ENCODE measurements at places on chromosomes 5 and 9.

- no peak for DNase-seq
Measured at GRCh38 chr9:121439711-121440664, 59.7 kb downstream of the GGTA1 start.

DNA sequence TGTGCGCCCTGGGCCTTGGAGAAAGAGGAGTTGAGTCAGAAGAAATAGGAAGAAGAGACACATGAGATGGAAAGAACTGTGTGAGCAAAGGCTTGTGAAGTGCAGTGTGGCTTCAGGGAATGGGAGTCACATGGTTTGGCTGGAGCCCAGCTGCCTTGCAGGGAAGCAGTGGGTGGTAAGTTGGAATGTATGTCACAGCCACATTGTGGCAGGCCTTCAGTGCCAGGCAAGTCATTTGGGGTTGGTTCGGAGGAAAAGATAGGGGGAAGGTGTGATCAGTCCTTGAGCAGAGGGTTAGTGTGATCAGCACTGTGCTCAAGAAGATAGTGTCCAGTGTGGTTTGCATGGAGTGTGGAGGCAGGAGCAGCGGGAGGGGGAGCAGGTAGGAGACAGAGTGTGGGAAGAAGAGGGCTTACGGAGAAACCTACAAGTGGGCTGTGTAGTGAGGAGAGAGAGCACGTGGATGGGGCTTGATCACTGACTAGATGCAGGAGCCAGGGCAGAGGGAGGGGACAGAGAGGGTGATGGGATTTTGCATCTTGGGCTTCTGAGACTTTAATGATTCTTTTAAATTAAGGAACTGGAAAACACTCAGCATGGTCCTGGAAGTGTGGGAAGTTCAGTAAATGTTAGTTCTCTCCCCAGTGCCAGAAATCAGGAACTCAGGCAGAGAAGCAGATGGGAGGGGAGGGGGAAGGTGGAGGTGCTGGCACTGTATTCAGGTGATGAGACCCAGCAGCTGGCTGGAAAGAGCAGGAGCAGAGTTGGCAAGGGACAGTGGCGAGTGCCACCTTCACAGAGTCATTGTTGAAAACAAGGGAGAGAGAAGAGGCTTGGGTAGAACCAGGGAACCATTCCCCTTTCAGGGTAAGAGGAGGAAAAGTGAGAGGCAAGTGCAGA lies 46.6 kb downstream of the ARHGAP26 start:
- no peak for DNase-seq

- no peak for DNase-seq
Measured at GRCh38 chr5:75847561-75848021, 130.4 kb upstream of the POC5 start.

DNA sequence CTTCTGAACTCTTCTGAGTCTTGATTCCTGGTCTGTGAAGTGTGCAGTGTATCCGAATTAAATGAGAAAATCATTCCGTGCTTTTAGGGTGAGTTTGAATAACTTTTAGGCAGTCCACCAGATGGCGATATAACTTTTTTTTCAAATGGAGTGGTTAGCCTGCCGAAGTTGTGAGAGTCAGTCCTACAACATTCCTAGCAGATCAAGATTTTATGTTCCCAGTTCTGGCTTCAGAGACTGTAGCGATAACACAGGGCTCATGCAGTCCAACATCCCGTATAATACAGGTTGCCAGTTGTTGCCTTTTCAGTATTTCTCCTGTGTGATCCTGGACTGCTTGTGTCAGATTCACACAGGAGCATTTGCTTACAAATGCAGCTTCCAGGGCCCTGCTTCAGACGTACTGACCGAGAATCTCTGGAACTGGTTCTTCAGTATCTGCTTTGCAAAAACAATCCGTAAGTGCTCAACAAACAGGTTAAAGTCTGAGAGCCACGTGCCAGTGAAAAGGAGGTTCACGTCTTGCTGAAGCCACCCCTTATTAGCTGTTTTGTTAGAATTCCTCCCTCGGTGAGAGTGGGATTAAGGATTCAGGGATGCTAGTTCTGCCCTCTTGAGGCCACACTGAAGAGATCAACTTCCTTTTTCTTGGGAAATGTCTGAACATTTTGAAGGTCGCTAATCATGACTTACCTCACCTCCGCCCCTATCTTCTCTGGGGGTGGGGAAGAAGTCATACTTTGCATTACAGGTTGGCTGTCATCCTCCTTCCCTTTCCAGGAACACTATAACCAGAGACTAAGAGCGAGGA lies 22.8 kb downstream of the SMIM3 start:
- peak; percentile 61 for DNase-seq

- no peak for DNase-seq
Measured at GRCh38 chr5:98651715-98652114, 121.7 kb upstream of the RGMB start.

DNA sequence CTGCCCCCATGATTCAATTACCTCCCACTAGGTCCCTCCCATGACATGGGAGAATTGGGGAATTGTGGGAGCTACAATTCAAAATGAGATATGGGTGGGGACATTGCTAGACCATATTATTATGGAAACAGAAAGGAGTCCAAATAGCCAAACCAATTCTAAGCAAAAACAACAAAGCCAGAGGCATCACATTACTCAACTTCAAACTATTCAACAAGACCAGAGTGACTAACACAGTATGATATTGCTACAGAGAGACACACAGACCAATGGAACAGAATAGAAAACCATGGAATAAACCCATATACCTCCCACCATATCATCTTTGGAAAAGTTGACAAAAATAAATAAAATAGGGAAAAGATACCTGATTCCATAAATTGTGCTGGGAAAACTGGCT lies 710.5 kb upstream of the CDH9 start:
- DNase-seq = no peak

GRCh38 chr9:90285946-90286345 lies 356.7 kb downstream of the DIRAS2 start:
- DNase-seq = no peak

GRCh38 chr5:139693676-139694364 lies 45.7 kb downstream of the CXXC5 start:
- no peak for DNase-seq

- DNase-seq = no peak
Measured at GRCh38 chr5:126647071-126647470, 46.3 kb downstream of the PHAX start.

GRCh38 chr5:156427315-156427714 lies 100.4 kb downstream of the SGCD start:
- DNase-seq = no peak

DNA sequence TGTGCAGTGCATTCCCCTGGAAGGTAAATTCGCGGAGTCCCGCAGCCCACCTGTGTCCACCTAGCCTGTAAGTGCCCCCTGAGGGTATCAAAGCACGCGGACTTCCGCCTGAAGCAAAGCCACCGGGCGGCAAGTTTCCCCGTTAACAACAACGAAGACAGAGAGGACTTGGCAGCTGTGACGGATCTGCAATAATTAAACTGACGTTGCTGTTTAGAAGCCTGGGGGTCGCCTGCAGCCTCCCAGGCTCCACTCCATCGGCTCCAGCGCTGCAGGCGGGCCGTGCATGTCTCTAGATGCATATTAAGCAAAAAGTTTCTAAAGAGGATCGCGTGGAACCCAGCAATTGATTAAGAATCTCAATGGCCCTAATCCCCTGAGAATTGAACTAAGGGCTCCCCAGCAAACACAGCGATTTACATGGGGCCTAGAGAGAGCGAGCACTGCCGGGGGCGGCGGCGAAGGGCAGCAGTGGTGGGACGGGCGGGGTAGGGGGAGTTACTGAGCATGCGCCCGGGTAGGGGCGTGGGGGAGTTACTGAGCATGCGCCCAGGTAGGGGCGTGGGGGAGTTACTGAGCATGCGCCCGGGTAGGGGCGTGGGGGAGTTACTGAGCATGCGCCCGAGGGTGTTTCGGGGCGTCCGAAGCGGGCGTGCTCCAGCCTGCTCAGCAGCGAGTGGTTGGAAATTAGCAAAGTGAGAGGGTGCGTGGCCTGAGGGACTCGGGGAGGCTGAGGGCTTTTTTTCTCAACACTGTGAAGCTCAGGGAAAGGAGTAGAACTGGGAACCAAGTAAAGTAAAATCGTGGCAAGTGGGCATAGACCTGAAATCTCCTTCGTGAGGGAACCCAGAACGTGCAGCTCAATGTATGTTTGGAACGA lies 255.2 kb downstream of the DOCK8 start:
- DNase-seq = peak; percentile 93

GRCh38 chr9:69397384-69398214 lies 72.6 kb downstream of the ENTREP1 start:
- DNase-seq = no peak

GRCh38 chr5:135223891-135224625 lies 175.0 kb downstream of the MACROH2A1 start:
- no peak for DNase-seq

GRCh38 chr5:97142521-97143254 lies at the start of gene LIX1:
LIX1 (minus strand) TSS chr5:97142611; CDS start chr5:97142576, 35 bp downstream.
- DNase-seq = peak; percentile 34

DNA sequence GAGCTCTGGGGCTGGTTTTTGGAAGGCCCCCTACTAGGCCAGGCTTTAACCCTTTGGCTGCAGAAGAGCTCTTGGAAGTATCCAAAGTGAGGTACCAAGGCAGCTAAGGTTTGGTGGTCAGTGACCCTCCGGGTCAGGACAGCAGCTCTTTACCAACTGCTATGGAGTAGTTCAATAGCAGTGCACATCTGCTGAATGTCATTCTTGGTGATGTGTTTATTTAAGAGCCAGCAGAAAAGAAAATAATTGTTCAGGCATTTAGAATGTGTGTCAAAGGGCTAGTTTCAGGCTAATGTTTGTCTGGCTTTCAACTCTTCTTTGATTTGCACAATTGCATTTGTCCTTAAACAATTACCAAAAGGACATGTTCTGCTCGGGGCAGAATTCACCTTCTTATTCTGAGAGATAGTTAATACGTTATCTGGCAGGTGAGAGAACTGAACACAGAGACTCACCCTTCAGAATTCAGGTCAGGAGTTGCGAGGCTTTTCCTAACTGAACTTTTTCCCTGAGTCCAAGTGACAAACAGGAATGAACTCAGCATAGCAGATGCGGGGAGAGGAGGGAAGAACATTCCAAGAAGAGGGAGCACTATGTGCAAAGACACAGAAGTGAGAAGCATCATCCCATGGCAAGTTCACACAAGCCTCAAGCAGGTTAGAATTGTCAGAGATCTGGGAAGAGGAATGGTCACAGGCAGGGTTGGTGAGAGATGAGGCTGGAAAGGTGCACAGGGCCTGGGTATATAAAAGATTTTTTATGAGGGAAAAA lies 556.7 kb upstream of the TLE4 start:
- DNase-seq = no peak

DNA sequence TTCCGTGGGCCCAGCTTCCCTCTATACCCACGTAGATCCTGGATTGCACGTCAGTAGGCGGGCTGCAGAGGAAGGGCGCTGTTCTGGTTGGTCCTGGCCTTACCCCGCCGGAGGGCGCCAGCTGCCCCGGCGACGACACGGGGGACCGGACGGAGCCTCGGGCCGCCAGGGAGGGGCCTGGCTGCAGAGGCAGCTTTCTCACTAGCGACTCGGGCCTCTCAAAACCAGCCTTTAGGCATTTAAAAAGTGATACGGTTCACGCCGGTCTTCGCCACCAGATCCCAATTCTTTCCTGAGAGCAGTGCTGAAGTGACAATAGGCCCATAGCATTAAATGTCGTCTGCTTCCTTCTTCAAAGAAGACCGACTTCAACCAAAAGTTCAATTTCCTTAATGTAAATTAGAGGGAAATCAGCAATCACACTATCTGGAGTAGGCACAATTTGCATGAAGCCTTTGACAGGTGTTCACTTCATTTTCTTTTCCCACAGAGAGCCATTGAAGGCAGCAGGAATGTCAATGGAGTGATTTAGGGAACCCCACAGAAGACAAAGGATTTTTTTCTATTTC lies 17.6 kb upstream of the UBE2D2 start:
- DNase-seq = peak; percentile 53

DNA sequence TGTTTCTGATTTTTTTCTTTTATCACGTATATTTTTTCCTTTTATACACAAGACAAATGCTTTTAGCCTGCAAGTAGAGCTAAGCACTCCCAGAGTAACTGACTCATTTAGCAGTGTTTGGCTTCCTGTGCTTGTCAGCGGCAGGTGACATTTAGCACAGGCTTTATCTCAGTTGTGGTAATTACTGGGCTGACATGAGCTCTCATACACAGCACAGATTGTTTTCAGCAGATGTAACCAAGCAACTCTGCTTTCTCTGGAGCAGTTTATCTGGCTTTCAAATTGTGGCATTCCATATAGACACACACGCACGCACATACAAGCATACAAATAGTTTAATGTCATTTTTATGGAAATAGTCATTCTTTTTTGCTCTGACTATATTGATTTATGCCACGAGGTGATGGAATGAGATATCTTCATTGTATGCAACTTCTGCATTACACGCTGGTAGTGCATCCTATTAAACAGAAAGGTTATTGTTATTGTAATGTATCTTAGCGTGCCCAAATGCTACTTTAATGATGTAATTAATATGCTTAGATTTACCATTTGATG lies 379.0 kb upstream of the GRAMD2B start:
- no peak for DNase-seq

- no peak for DNase-seq
Measured at GRCh38 chr5:6302075-6302474, 76.3 kb downstream of the MED10 start.

GRCh38 chr9:117276444-117276843 lies 138.4 kb downstream of the ASTN2 start:
- DNase-seq = no peak

DNA sequence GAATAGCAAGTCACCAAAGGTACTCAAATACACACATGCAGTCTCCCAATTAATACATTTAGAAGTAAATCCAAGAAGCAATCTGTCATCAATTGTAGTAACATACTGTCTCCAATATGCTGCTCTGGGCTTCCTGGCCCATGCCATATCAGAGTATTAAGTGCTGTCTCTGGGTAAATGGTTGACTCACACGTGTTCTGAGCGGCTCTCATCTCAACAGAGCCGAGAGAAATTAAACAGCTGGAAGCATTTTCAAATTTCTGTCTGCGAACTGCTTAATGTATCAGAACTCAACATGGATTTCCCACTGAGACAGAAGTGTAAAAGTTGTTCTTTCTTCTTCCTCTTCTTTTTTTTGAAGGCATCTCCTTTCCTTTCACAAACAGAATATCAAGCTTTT lies 247.3 kb upstream of the TAS2R1 start:
- DNase-seq = no peak

DNA sequence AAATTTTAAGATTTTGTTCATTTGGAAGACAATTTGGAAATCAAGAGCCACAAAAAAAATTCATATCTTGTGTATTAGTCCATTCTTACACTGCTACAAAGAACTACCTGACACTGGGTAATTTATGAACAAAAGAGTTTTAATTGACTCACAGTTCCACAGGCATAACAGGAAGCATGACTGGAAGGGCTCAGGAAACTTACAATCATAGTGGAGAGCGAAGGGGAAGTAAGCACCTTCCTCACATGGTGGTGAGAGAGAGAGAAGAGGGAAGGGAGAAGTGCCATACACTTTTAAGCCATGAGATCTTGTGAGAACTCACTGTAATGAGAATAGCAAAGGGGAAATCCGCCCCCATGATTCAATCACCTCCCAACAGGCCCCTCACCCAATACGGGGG lies 274.4 kb downstream of the KCNN2 start:
- DNase-seq = no peak

- DNase-seq = no peak
Measured at GRCh38 chr5:132143148-132143547, 69.6 kb downstream of the CSF2 start.

- no peak for DNase-seq
Measured at GRCh38 chr5:177264178-177264577, 39.3 kb downstream of the RAB24 start.

GRCh38 chr5:160470437-160471361 lies 49.0 kb downstream of the PTTG1 start:
- DNase-seq = peak; percentile 44

Data from CD4-positive, alpha-beta T cell treated with Interleukin-21 for 1 hour (primary cell).